ENCODE measurements at places on chromosomes 6 and 20.

DNA sequence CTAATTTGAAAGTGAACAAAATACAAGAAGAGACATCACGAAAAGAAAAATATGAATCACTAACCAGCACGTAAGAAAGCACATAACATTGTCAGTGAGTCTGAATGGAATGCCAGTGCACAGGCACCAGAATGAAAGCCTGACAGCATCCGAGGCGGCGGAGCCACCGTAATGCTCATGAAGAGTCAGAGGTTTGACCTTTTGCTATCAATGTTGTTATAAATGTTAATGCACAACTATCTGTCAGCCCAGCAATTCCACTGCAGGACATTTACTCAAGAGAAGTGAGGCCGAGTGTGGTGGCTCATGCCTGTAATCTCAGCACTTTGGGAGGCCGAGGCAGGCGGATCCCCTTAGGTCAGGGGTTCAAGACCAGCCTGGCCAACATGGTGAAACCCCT, 562.1 kb downstream of the PRKN start:
- DNase-seq: no peak

- no peak for DNase-seq
These were observed at the start of gene NKX2-4 for GRCh38 chr20:21397341-21398108. TSS of gene NKX2-4 (minus strand) at chr20:21397526. CDS start at chr20:21397399, 127 bp downstream.

- no peak for DNase-seq
These were observed 152.7 kb upstream of the FKBP1C start for GRCh38 chr6:63058601-63059000.

- DNase-seq: no peak
These were observed 293.4 kb upstream of the SPTLC3 start for GRCh38 chr20:12715371-12715770.

DNA sequence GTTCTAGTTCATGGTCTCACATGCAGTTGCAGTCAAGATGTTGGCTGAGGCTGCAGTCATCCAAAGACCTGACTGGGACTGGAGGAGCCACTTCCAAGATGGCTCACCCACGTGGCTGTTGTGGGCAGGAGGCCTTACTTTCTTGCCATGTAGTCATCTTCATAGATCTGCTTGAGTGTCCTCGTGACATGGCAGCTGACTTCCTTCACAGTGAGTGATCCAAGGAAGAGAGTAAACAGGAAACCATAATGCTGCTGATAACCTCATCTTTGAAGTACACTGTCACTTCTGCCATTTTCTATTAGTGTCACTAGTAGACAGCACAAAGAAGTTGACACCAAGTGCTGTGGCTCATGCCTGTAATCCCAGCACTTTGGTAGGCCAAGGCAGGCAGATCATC, 40.1 kb upstream of the AKIRIN2 start:
- DNase-seq: no peak

- DNase-seq: no peak
These were observed 37.1 kb downstream of the PROKR2 start for GRCh38 chr20:5279661-5280060.

- DNase-seq: no peak
These were observed 4.4 kb upstream of the LAMA4 start for GRCh38 chr6:112258642-112259336.

DNA sequence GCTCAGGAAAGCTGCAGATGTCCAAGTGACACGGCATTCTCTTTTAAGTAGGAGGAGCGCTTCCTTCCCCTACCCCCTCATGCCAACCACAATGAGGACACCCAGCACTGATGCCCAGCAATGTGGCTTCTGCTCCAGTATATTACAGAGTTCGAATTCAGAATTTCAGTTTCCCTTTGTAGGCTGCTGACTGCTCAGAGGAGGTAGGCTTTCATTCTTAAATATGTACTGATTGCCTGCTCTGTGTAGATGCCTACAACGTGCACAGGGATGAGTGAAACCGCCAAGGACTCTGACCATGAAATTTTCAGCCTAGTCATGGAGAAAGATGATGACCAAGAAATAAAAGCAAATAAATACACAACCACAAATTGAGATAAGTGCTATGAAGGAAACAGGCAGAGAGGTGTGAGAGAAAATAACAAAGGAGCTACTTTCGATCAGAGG, 50.9 kb upstream of the TNFAIP3 start:
- DNase-seq: no peak

DNA sequence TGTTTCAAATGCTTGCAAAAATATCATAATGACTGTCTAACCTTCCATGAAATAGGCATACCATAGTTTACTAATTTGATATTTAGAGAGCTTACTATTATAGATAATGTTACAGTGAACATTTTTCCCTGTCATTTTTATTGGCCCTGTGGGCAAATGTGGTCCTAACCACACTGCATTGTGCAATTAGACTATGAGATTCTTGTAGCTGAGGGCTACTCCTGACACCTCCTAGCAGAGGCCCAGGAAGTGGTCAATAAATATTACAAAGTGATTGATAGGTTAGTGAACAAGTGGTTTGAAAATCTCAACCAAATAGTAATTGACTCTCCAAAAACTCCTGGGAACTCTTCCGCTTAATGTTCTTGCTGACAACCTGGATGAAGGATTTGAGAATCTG, 160.5 kb upstream of the KCNG1 start:
- no peak for DNase-seq

- DNase-seq: no peak
These were observed 5.7 kb downstream of the VTA1 start for GRCh38 chr6:142152746-142153145.

DNA sequence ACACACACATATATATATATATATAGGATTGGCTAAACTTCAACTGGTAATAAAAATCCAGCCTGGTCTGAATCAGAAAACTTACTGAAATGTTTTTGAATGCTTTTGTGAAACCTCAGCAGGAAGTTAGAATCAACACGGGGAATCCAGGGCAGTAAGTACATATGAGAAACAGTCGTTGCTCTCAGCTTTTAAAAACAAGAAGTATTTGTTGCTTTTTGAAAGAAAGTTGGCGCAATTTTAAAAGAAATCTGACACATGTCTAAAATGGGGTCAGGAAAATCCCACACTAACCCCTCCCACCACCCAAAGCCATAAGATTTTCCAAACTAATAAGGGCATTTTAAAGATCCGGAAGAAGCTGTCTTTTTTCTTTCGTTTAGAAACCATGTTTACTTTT, 11.5 kb upstream of the CCDC170 start:
- DNase-seq: no peak

DNA sequence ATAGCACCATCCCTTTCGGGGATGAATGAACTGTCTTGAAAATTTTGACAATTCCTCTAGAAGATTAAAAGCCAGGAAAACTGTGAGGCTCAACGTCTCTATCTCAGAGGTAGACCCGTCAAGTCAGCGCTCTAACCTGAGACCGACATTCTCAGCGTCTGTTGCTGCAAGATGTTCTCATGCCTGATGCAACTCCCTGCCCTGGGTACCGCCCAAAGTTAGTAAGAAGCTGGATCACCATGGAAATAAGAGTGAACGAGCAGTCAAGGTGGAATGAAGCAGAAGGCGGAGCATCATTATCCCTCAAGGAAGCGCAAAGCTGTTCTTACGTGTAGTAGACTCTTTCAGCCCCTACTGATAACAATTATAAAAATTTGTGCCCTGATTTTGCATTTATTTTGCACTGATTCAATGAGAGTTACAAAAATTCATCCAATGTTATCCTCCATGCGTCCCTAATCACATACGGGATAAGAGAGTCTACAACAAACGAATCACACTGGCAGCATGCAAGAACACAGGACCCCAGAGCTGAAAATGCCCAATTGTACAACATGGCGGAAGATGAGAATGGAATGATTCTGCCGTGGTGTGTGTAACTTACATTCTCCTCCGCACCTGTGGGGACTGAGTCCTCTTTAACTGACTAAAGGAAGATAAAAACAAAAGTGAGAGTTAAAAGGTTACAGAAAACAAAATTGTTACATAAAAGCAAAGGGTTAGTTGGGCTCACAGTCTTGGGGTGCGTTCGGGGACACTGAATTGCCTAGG, 95.4 kb downstream of the BCAS1 start:
- no peak for DNase-seq

DNA sequence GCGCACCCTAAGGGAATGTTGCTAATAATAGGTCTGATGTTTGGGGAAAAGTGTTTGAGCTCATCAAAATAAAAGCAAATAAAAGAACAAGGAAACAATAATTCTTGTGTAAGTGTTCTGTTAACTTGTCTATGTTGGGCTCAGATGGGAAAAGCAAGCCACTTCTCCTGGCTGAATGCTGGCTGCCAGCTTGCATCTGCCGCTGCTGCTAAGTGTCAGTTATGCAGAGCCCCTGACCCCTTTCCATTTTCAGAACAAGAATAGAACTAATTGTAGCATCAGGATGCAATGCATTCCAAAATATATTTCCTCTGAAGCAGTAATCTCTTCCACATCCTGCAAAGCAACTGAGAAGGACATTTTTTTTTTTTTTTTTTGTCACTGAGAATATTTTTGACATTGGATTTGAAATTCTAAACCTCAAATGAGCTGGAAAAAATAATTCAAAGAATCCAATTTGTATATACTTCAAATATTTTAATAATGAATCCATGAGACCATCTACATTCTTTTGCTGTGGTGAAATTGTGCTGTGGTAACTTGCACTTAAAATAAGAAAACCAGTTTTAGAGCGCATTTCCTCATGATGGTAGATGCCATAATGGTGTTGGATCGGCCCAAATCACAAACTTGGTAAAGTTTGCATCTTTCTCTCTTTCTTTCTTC, 43.9 kb upstream of the DEK start:
- DNase-seq: no peak

DNA sequence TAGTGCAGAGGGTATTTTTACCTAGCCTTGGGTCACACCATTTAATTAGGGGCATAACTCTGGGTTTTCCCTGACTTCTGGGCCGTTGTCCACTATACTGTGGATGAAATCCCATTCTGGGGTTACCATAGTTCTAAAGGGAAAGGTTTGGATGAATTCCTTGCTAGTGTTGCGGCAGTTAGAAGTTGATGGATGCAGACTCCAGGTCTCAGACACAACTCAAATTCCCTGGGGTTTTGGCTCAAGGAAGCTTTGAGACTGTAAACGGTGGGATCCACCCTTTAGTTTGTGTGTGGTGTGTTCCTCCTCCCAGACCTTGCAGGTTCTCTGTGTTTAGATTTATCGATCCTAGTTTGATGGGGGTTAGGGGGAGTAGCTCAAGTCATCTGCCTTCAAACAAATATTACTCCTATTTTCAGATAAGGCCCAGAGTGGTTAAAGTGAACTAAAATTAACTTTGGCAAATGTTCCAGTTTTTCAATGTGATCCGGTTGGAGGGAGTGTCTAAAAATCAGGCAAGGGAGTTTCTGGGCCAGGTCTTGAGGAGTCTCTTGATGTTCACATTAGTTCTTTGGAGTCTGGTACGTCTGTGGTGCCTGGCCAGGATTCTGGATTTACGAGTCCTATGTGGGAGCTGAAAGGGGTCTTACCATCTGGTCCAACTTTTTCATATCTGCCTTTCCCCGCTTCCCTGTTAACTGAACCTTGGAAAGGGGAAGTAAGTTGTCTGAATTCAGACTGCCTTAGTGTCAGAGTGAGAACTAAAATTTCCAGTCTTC, 1.5 kb downstream of the RALY start:
- DNase-seq: no peak

- DNase-seq: no peak
These were observed 340.7 kb downstream of the ADGRB3 start for GRCh38 chr6:68975816-68976215.

- no peak for DNase-seq
These were observed 11.3 kb downstream of the MOCS3 start for GRCh38 chr20:50969912-50970311.

DNA sequence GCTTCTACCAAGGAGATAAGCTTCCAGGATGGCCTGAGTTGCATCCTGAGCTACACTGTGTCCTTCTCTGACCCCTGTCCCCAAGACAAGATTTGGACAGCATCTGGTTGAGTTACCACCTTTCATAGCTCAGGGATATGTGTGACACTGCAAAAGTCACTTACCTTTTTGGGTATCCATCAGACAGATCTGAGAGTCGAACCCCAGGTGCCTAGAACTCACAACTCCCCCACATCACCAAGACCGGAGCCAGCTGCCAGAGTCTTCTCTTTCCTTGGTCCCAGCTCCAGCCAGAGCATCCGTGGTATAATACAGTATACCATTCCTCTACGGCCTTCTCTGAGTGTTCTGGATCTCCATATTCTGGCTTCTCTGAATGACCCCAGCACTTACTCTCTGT, 133.0 kb downstream of the CD83 start:
- DNase-seq: no peak

- DNase-seq: no peak
These were observed 5.4 kb upstream of the KCNQ5 start for GRCh38 chr6:72616406-72617015.

- DNase-seq: no peak
These were observed 12.7 kb downstream of the PKHD1 start for GRCh38 chr6:52074716-52075115.

DNA sequence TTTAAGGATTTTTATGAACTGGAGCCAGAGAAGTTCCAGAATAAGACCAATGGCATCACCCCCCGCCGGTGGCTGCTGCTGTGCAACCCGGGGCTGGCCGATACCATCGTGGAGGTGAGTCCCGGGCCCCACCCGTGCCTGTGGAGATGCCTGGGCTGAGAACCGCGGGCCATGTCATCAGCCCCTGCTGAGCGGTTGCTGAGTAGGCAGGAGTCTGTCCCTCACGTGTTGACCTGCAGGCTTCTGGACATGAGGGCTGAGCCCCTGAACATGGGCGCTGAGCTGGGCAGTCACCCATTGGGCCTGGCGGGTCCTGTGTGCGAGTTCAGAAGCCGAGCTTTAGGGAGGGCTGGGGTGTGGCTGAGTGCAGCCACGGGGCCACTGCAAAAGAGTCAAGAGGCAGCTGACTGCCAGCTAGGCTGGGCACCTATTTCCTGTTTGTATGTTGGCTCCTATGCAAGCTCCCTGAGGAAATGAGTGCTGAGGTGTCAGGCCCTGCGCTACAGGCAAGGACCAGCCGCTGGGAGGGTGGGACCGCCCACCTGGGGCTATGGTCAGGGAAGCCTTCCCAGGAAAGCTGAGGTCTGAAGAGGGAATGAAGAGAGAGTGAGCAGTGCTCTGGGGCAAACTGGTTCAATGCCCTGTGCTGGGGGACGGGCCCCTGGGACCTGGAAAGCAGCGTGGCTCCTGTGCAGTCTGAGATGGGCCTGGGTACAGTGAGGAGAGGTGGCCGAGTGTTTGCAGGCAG, 34.3 kb downstream of the PYGB start:
- no peak for DNase-seq

GRCh38 chr6:35230498-35230897, 16.7 kb downstream of the SCUBE3 start:
- no peak for DNase-seq

GRCh38 chr6:132354517-132355167, 46.6 kb downstream of the MOXD1 start:
- DNase-seq: no peak

DNA sequence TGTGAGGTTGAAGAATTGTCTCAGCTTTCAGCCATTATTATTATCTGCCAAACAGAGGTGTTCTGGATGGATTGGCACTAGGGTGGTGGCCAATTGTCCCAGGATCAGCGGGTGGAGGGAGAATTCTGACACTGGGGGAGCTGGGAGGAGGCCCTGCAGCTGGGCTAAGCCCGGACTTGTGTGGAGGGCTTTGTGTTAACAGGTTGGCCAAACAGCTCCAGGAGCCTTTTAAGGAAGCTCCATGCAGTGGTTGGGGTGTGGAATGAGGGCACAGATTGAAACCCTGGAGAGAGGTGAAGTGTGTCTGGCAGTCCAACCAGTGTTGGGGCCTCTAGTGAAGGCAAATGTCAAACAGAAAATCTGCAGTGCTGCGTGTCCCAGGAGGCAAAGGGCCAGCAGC, 135.8 kb downstream of the IMPG1 start:
- DNase-seq: no peak
